Endothelial cell of umbilical vein (primary cell): ENCODE measurements at places on chromosomes 5 and 9. TPM values are rescaled to one million over a fixed set of nuclear protein-coding genes. Genes with fewer than 3 reads are reported as not detected.

Gene APBB3
- total RNA-seq: 12.1 and 13.3 TPM in 2 replicates

Gene RNF180
- total RNA-seq: 3.4 and 5.6 TPM in 2 replicates

Gene USP20
- 13.4 and 17.4 TPM in 2 replicates for total RNA-seq

Gene IQGAP2
- 4.7 and 5.7 TPM in 2 replicates for total RNA-seq

Gene ANKHD1
- total RNA-seq: 87.0 and 92.4 TPM in 2 replicates

Gene PCDH12
- total RNA-seq: 18.5 and 20.4 TPM in 2 replicates

Gene C5orf46
- not detected in 2 replicates for total RNA-seq

Gene OBP2B
- total RNA-seq: not detected in 2 replicates

Gene CDH18
- not detected in 2 replicates for total RNA-seq

Gene JAKMIP2
- total RNA-seq: not detected in 2 replicates

Gene LIFR
- total RNA-seq: 34.9 and 36.4 TPM in 2 replicates

Gene TGFBI
- total RNA-seq: 6.5 and 8.7 TPM in 2 replicates

Gene ASB6
- 22.9 and 23.8 TPM in 2 replicates for total RNA-seq
